ENCODE measurements at places on chromosomes 5 and 9.

DNA sequence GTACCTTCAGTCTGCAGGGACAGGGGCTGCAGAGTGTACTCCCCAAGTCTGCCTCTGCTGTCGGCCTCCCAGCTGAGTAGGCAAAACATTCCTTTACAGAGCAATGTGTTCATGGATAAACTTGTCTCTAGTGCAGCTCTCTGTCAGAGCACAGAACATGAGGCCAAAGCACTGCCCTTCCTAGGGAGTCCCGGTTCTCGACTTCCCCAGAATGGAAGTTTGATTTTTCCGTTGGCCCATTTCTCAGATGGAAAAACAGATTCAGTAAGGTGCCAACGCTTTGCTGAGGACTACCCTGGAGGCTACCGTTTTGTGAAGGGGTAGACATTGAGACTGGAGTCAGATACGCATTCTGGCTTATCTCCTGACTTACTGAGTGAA lies 422 bp upstream of the TRIM32 start:
- no peak for DNase-seq

- no peak for DNase-seq
Observed at GRCh38 chr9:18976709-18977531, 56.1 kb downstream of the SAXO1 start.

- DNase-seq = no peak
Observed at GRCh38 chr5:82265047-82265446, 13.1 kb downstream of the RPS23 start.

DNA sequence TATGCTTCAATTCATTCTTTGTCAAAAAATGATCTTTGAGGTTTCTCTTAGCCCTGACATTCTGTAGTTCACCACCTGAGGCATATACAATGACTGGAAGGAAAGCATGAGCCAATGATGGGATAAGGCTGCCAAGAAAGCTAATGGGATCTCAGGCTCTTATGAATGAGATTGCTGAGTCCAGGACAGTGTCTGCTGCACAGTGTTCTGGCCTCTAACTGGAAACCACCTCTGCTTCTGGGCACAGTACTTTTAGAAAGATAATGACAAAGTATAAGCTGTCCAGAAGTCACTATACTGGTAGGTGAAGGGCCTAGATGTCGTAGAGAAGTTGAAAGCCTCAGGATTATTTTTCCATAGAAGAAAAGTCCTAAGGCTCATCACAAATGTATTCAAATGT lies 69.1 kb upstream of the PAPPA start:
- DNase-seq = no peak

DNA sequence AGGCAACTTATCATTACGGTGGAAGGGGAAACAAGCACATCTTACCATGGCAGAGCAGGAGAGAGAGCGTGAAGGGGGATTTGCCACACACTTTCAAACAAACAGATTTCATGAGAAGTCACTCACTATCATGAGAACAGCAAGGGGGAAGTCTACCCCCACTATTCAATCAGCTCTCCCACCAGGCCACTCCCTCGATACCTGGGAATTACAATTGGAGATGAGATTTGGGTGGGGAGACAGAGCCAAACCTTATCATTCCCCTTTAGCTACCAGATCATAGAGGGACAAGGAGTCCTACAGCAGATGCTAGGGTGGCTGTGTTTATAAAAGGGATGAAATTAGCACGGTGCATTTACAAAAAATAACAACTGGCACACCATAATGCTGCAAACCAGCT lies 2149.4 kb upstream of the ACO1 start:
- no peak for DNase-seq

DNA sequence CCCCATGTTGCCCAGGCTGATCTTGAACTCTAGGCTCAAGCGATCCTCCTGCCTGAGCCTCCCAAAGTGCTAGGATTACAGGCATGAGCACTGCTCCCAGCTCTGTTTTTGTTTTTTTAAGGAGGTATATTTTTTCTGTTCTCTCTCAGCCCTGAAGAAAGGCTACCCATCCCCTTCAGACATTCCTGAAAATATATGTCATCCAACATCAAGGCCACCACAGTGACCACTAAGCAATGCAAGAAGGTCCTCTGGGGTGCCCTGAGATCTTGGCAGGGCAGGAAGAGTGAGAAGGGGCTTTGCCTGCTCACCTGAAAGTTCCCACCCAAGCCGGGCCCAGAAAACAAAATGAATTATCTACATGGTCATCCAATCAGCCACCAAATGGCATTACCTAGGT lies 47.8 kb upstream of the IL17B start:
- DNase-seq = no peak

DNA sequence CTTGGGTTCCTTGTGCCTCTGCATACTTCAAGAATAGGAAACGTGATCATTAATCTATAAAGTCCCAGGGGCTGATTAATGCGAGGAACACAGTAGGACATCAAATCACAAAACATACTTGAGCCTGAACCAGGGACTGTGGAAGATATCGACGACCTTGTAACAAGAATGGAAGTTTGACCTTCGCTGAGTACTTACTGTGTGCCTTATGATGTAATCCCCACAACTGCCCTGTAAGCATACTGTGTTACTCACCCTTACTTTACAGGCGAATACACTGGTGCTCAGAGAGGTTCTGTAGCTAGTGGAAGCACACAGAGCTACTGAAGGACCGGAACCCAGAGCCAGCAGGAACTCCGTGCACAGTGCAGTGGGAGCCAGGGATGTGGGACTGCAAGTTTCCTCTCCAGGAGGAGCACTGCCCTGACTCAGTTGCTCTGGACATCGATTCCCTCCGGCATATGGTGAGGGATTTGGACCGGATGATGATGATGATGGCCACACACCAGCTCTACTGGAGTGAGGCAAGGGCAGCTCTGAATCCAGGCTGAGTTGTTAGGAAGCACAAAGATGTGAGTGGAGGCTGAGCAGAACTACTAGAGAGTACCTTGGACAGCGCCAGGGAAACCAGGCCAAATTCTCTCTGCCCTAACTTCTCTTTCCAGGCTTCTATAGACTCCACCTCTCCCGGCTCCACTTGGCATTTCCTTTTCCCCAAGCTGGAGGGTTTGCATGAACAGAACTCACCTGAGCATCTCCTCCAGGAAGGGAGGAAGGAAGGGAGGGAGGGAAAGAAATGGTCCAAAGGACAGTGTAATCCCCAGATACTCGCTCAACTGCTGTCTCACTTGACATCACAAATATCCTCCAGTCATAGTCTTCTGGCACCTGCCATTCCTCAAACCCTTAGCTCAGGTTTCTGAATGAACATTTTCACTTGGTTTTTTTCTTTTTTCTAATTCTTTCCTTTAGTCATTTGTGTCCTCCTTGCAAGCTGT lies 1.5 kb upstream of the GABBR2 start:
- DNase-seq = no peak

DNA sequence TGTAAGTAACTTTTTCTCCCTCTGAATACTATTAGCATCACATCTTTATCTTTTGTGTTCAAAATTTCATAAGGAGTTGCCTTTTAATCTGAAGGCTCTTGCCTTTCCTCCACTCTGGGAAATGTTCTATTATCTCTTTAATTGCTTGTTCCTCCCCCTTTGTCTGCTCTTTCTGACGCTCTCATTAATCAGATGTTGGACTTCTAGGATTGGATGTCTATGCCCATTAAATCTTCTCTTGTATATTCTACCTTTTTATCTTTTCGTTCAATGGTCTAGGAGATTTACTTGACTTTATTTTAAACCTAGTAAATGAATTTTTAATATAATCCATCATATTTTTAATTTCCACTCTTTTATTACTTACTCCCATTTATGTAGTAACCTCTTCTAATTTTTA lies 76.7 kb downstream of the MARCHF3 start:
- DNase-seq = no peak

DNA sequence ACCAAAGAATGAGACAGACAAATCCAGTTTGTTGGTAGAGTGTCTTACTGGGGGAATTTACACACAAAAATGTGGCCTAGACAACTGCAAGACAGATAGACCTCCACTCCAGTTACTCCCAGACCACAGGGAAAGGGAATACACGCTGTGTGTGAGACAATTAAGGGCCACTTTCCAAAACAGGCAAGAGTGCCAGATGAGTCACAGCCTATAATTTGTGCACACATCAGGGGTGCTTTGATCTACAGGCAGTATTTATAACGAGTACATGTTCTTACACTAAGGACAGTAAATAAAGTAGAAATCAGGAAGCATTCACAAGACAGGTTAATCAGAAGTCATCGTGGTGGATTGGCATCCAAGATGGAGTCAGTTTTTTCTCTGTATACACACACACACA lies 114.8 kb downstream of the ZNF622 start:
- no peak for DNase-seq

GRCh38 chr5:101520417-101520816 lies 617.3 kb upstream of the ST8SIA4 start:
- DNase-seq = no peak

DNA sequence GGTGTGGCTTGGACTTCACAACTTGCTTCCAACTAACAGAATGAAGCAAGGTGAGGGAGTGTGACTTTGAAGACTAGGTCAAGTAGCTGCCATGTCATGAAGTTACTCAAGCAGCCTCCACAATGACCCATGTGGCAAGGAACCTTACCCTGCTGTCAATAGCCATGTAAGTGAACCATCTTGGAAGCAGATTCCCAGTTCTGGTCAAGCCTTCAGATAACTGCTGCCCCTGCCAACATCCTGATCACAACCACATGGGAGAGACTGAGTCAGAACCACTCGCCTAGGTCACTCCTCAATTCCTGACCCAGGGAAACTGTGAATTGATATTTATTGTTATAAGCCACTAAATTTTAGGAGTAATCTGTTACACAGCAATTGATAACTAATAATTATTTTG lies 10.9 kb downstream of the ZCCHC10 start:
- DNase-seq = no peak

GRCh38 chr5:168817591-168817990 lies 238.4 kb upstream of the PANK3 start:
- no peak for DNase-seq

- DNase-seq = no peak
Observed at GRCh38 chr9:64773491-64773931, 511.5 kb downstream of the FOXD4L5 start.

DNA sequence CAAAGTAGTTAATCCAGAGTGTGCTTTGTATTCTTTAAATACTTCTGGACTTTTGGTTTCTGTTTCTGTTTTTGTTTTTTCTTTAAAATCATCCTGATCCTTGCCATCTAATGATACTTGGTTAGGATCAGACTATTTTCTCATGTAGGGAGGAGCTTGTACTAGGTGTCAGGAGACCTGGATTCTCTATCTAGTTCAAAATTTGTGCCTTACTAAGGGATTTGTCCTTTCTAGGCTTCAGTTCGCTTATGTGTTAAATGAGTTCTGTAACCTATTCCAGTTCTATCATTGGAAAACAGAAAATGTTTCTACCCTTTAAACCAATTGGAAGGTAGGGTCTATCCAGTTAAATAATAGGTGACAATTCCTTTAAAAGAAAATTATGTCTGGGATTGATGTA lies 3.3 kb upstream of the MEF2C start:
- no peak for DNase-seq

- no peak for DNase-seq
Observed at GRCh38 chr5:91177085-91177484, 206.0 kb downstream of the ARRDC3 start.

DNA sequence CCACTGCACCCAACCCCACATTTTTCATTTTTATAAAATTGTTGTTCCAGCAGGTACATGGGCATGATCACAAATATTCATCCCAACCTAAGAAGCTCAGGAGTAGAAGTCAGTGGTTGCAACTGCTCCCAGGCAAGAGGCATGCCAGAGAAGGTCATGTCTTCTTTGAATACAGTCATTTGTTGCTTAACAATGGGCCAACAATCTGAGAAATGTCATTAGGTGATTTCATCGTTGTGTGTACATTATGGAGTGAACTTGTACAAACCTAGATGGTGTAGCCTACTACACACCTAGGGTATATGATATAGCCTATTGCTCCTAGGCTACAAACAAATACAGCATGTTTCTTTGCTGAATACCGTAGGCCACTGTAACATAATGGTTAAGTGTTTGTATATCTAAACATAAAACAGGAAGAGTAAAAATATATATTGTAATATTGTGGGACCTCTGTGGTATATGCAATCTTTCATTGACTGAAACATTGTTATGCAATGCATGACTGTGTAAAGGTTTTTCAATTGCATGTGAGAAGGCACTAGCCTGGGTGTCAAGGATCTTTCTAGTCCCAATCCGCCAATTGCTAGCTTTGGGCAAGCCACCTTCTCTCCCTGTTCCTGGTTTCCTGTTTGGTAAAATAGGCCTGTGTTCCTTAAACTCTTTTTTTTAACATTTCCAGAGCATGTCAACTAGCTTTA lies 27.6 kb downstream of the ATP10B start:
- DNase-seq = no peak

DNA sequence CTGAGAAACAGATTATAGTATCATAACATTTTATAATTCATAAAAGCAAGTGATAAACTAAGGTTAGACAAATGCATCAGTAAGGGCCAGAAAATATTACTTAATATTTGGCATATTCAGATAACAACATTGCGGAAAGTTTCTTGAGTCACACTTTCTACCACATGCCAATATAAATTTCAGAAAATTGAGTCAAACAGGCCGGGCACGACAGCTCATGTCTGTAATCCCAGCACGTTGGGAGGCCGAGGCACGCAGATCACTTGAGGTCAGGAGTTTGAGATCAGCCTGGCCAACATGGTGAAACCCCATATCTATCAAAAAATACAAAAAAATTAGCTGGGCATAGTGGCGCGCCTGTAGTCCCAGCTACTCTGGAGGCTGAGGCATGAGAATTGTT lies 47.1 kb downstream of the SLC38A9 start:
- DNase-seq = no peak

DNA sequence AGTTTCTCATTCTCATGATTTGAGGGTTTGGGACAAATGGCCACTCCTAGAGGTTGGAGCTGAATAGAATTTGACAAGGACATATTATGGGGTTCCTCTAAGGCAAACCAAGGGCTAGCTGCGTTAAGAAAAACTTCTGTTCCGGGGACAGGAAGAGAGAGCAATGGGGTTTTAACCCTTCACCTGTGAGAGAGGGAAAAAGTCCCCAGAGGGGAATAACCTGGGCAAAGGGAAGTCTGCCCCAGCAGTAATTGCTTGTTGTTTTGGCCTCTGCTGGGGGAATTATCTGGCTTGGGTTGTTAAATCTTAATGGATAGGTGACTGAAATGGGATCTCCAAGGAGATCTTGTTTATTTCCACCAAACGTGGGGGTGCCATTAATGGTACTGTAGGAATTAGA lies 110.1 kb upstream of the MOCS2 start:
- DNase-seq = no peak

- DNase-seq = no peak
Observed at GRCh38 chr5:133978943-133979342, 10.5 kb upstream of the C5orf15 start.

DNA sequence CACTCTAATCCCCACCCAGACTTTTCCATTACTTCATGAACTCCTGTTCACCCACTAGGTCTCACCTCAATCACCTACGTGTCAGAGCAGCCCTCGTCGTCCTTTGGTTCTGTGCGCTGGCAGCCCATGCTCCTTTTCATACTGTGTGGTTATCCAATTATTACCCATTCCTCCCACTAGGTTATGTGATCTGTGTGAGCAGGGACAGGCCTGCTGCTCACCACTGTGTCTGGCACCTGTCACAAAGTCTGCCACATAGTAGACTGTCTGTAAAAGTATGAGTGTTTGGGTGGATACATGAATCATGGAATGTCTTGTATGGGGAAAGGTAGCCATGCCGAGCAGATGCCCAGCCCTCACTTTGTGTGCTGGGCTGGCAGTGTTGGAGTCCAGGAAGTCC lies 12.1 kb upstream of the SMAD5 start:
- no peak for DNase-seq

- DNase-seq = no peak
Observed at GRCh38 chr5:132103969-132104391, 30.4 kb downstream of the CSF2 start.

Measured in SHP77 (cell line).